ENCODE measurements at places on chromosomes 2 and 18. TPM values are rescaled to one million over a fixed set of nuclear protein-coding genes. Genes with fewer than 3 reads are reported as not detected.

DNA sequence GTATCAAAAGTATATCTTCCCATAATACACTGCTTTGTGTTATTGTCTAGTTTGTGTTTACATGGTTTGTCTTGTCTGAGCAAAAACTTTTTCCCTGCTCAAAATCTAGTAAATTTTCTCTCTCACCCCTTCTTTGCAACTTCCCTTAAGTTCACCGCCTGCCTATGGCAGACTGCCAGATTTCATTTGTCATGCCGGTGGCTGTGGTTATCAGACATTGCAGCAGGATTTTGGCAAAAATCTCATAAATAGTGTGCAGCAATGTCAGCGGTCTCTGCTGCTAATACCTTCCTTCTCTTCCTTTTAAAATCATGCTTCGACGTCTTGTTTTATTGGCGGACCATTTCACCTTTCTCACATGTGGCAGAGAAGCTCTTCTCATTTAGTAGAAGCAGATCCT lies 45.6 kb upstream of the TMEM178A start:
- H3K4me3 ChIP-seq, result no peak overlapping the region
- H3K27me3 ChIP-seq, result no peaks in the 10 kb centered on the region
- H3K36me3 ChIP-seq, result no peaks in the 10 kb centered on the region
- no peak overlapping the region for H3K27ac ChIP-seq
- H3K4me1 ChIP-seq, result no peaks in the 10 kb centered on the region
- DNase-seq, result peak; percentile 56

MREG gene
- 10.7 TPM for total RNA-seq

DNA sequence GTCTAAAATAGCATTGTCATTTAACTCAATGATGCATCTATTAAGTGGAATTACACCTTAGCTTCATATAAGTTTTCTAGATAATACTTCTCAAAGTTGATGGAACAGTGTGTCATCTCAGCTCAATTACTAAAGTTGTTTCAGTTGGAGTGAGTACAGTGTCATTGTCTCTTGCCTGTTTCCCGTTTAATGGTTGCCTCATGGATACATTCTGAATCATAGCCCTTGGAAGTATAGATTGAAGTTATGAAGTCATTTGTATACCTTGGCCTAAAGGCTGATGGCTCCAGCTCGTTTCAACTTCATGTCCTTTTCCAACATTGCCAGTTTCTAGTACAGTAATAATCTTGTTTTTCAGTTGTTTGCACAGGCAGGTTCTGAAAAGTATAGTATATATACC lies 130.5 kb upstream of the NOSTRIN start:
- H3K36me3 ChIP-seq, result no peaks in the 10 kb centered on the region
- no peaks in the 10 kb centered on the region for H3K4me1 ChIP-seq
- H3K27me3 ChIP-seq, result no peaks in the 10 kb centered on the region
- no peak overlapping the region for H3K27ac ChIP-seq
- DNase-seq, result no peak
- H3K4me3 ChIP-seq, result no peak overlapping the region

- H3K27me3 ChIP-seq, result no peaks in the 10 kb centered on the region
- no peaks in the 10 kb centered on the region for H3K4me1 ChIP-seq
- no peaks in the 10 kb centered on the region for H3K36me3 ChIP-seq
- no peak for DNase-seq
- no peak overlapping the region for H3K4me3 ChIP-seq
Measured at GRCh38 chr2:106314444-106314843, 120.3 kb upstream of the UXS1 start.

HOXD12 gene
- not detected for total RNA-seq

TM4SF20 gene
- total RNA-seq, result 200 TPM

GPR55 gene
- total RNA-seq, result 1.0 TPM

DNA sequence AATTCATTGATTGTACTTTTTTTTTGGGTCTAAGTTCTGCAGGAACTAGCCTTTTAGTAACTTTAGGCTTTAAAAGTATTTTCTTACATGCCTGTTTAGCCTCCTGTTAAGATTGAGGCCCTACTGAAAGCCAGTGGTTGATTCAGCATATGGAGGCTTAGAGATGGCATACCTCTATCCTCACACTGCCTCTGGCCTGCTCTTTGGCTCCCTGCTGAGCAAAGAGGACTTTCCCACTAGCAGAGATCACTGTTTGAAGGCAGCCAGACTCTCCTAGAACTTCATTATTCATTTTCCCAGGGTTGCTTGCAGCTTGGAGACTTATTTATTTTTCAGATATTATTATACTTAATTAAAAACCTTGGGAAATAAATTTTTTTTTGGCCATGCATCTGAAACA lies 405.6 kb upstream of the MEX3C start:
- no peak overlapping the region for H3K4me3 ChIP-seq
- H3K4me1 ChIP-seq, result no peaks in the 10 kb centered on the region
- no peak overlapping the region for H3K27ac ChIP-seq

DNA sequence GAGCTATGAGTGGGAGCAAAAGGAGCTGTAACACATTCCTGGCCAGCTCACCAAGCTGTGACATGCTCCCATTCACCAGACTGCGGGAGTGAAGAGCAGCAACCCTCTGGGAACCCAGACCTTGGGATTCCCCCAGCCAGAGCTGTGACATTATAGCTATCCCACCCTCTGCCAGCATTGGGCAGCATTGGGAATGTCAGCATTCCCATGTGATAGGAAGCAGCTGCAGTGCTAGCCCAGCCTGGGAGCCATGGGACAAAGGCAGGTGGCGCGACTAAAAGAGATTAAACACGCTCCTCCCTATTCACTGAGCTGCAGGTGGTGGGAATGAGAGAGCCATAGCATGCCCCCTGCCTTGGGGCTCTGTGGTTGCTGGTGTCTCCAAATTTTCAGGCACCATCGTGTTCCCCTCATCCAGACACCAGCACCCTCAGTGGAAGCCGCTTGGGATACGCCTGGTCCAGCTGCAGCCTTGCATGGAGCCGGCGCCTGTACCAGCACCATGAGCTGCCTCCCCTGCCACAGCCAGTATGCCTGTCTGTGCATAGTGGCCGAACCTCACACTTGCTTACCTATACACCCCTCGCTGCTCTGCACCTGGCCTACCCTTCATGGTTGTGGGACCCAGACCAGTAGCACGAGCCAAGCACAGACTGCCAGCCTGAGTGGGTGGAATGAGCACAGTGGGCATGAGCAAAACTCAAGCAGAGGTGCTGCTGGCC lies 695.6 kb upstream of the GCFC2 start:
- no peaks in the 10 kb centered on the region for H3K27me3 ChIP-seq
- no peaks in the 10 kb centered on the region for H3K4me1 ChIP-seq
- H3K36me3 ChIP-seq, result no peaks in the 10 kb centered on the region
- no peak overlapping the region for H3K27ac ChIP-seq
- DNase-seq, result no peak

GRCh38 chr18:46290440-46291020 lies 186.3 kb downstream of the HAUS1 start:
- no peak overlapping the region for H3K27ac ChIP-seq
- H3K27me3 ChIP-seq, result no peaks in the 10 kb centered on the region
- H3K4me1 ChIP-seq, result no peaks in the 10 kb centered on the region

GRCh38 chr2:70241340-70241739 lies 7.1 kb downstream of the TIA1 start:
- H3K36me3 ChIP-seq, result peaks cover 36% of the 10 kb centered on the region
- H3K27ac ChIP-seq, result no peak overlapping the region
- H3K4me1 ChIP-seq, result no peaks in the 10 kb centered on the region

CXCR1 gene
- total RNA-seq, result not detected

DNA sequence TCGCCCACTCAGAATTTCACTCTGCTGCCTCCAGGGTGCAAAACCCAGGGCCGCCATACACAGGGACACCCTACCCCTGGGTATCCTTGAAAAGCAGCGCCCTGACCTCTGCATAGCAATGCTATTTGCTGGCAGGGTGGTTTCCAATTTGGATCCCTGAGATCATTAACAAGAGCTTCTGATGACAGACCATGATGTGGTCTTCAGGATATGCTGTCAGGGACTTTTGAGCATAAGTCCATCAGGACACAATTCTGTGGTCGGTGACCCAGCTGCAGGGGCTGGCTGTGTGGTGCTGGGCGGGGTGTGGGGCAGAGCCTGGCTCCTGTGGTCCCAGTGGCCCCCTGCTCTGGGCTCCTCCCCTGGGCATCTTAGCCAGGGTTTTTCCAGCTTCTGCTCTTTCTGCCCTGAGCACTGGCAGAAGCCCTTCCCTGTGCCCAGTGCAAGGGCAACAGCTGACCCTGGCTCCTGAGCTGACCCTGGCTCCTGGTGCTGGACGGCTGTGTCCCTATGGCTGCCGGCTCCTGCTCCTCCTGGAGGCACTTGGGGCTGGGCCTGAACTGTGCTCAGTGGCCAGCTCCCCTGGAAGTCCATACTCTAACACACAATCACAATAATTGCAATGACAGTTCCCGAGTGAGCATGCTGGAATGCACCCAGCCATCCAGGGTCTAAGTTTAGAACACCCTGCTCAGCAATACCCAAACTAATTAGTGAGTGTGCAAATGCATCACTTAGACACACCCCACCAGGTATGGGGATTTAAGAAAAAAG lies 271.5 kb downstream of the HDAC4 start:
- no peaks in the 10 kb centered on the region for H3K4me1 ChIP-seq
- H3K27me3 ChIP-seq, result no peaks in the 10 kb centered on the region
- no peak overlapping the region for H3K4me3 ChIP-seq
- DNase-seq, result no peak
- H3K36me3 ChIP-seq, result no peaks in the 10 kb centered on the region
- H3K27ac ChIP-seq, result no peak overlapping the region

PLGLB2 gene
- 1.7 TPM for total RNA-seq

ZNF532 gene
- total RNA-seq, result 3.9 TPM

DNA sequence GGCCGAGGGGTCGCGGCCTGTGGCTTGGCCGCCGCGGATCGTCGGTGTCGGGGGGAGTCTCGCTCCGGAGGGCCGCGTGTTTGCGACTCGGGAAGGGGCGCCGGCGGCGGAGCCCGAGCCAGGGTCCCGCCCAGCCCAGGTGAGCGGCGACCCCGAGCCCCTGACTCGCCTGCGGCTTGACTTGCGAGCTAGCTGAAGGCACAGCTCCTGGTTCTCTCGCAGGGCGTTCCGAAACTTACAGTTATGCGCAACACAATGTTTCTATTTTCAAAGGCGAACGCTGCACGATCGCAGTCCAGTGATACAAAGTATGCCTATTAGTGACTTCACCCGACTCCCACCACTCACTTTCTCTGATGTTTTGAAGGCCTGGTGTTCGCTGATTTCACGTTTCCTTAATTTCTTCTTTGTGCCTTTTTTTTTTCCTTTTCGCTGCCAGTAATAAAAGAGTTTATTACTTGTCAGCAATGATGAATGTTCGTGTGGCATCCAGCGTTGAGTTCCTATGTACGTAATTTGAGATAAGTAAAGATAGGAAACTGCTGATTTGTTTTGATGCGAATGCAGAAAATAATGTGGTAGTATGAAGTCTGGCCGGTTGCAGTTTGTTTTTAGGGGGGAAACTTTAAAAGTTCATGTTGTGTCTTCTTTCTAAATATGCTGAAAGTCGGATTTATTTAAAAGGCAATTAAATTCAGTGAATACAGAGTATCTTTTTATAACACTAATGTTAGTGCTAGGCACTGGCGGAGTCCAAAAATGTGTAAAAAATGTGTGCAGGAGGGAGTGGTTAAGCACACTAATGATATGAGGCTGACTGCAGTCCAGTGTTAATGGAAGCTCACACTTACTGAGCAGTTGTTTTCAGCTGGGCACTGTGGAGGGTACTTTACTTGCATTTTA lies 706 bp downstream of the UBXN2A start:
- H3K4me1 ChIP-seq, result peaks cover 29% of the 10 kb centered on the region
- no peaks in the 10 kb centered on the region for H3K36me3 ChIP-seq
- DNase-seq, result no peak
- peak overlapping the region; percentile 98 for H3K27ac ChIP-seq
- H3K27me3 ChIP-seq, result no peaks in the 10 kb centered on the region
- peak overlapping the region; percentile 97 for H3K4me3 ChIP-seq

TMEM247 gene
- total RNA-seq, result not detected

ABHD1 gene
- not detected for total RNA-seq

DNA sequence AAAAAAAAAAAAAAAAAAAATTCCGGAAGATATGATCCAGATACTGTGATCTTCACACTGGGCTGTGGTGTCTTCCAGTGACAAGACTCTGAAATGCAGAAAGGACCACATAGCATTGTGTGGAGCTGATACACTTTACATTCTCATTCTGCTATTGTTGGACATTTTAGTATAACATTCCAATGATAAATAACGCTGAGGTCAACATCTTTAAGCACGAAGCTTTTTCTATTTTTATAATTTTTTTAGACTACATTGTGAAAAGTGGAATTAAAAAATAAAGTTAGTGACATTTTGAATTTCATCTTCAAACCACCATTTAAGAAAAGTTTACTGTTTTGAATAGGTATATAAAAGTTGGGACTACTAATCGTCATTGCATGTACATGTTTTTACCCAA lies 62.7 kb downstream of the CDCA7 start:
- no peak overlapping the region for H3K4me3 ChIP-seq
- peaks cover 7% of the 10 kb centered on the region for H3K27me3 ChIP-seq
- no peaks in the 10 kb centered on the region for H3K36me3 ChIP-seq
- H3K4me1 ChIP-seq, result no peaks in the 10 kb centered on the region
